ENCODE measurements at places on chromosomes 1 and 21.

DNA sequence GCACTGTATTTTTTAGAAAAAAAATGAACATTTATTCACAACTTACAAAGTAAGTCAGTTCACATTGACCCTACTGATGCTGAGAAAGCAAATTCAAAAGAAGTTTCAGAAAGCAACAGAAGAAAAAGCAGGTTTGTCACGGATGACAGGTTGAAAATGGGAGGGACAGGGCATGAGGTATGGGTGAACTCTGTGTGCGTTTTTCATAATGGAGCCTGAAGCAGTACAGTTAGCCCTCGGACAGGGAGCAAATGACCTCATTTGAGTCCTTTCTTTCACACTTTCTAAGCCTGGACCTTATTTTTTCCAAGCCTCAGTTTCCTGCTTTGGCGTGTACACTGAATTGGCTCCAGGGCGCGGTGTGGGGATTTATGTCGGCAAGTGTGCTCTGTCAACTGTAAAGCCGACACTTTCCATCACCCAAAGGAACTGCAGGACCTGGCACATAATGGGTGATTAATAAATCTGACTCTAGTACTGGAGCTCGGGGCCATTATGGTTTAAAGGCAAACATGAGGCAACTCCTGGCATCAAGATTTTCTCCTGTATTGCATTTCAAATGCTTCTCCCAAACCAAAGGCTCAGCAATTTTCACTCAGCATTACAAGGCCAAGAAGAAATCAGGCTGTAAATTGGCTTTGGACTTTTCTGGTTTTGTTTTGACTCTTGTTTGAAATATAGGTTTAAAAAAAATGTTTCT is 345.5 kb upstream of the DUSP10 start:
- no peak for DNase-seq

- DNase-seq: no peak
Observed at GRCh38 chr1:11943619-11944018, 9.1 kb downstream of the PLOD1 start.

DNA sequence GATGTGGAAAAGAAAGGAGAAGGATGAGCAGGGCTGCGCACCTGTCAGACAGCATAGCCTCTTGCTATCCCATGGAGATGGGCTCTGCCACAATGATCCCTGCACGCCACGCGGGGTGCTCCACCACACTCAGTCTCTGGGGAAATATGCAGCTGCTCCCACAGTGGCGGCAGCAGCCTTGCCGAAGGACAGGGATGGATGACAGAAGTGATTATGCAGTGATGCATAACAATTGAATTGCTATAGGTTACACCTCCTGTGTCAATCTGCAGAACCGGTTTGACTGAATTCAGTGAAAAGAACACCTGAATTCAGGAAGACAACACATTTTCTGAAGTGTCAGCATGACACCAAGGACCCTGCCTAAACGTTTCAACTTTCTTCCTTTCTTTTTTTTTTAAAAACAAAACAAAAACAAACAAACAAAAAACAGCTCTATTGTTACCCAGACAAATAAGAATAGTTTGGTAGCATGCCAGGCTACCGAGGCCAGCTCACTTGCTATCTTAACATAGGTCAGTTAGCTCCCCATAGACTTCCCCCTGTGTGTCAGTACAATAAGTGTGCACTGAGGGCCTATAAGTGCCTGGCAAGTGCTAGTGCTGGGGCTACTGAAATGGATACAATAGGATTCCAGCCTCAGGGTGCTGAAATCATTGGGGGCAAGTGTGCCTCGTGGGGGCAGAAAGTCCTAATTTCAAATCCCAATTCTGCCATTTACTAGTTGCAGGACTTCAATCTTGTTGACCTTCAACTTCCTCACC is 127.6 kb upstream of the LMO4 start:
- DNase-seq: no peak

GRCh38 chr1:12486401-12487005 is 131.5 kb downstream of the DHRS3 start:
- no peak for DNase-seq

DNA sequence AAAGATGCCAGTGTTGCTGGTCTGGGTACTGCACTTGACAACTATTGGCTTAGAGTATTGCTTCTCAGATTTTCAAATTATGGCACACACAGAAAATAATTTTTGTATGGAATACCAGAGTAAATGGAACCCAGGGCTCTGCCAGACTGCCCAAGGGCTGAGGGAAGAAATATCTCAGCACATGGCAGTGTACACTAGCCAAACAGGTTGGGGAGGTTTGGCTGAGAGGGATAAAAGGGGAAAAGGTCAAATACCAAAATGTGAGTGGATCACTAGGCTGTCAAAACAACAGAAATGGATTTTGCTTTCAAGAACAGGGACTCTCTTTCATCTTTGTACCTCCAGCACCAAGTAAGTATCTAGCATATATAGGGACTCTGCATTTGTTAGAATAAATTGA is 3.0 kb upstream of the RGS8 start:
- DNase-seq: no peak

- DNase-seq: no peak
Observed at GRCh38 chr1:51293898-51294515, 36.4 kb downstream of the TTC39A start.

- no peak for DNase-seq
Observed at GRCh38 chr1:91708691-91709090, 177.3 kb downstream of the TGFBR3 start.

DNA sequence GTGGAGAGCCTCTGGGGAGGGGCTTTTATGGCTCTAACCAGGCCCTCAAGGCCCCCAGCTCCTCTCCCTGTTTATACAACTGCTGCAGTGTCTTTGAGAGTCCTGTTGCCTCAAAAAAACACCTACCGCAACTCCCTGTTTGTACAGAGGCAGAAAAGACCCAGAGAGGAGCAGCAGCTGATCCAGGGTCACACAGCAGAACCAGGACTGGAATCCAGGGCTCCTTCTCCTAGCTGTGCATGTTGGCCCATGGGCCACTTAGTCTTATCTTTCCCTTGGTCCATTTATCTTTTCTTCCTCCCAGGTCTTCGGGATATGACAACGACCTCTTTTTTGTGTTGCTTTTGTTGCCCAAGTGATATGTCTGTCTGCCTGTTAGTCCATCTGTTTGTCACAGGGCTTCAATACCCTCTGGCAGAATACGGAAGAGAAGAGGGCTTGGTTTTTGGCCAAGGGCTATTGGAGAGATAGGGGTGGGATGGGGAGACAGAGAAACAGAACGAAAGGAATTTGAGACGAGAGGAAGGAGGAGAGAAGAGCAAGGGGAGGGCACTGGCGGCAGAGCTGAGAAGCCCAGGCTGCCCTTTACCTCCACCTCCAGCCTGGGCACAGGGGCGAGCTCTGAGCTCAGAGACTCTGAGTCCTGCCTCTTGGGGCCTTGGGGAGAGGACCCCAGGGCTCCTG is 33.5 kb upstream of the WASF2 start:
- no peak for DNase-seq

GRCh38 chr1:191977874-191978506 is 180.3 kb upstream of the RGS18 start:
- DNase-seq: no peak

DNA sequence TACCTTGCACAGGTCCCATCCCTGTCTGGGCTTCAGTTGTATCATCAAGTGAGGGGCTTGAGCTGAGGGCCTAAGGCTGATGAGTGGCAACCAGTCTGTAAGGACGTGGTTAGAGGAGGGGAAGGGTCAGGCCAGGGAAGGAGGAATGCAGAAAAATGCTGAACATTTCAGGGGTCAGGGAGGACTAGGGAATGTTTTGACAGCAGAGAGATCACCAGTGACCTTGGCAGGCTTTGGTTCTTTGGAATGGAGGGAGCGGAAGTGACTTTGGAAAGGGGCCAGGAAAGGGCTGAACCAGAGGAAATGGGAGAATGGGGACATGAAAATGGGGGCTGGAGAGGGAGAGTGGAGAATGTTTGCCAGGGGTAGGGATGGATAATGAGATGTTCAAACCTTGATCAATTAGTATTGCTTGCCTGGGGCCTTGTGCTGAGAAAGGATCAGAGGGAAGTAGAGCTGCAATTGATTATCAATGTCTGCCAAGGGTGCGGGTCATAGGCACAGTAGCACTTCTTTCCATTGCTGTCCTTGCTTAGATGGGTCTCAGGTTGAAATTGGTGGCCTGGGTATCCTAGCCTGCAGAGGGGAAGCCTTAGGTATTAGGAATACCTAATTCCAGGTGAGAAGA is 7.4 kb downstream of the LDLRAP1 start:
- no peak for DNase-seq

DNA sequence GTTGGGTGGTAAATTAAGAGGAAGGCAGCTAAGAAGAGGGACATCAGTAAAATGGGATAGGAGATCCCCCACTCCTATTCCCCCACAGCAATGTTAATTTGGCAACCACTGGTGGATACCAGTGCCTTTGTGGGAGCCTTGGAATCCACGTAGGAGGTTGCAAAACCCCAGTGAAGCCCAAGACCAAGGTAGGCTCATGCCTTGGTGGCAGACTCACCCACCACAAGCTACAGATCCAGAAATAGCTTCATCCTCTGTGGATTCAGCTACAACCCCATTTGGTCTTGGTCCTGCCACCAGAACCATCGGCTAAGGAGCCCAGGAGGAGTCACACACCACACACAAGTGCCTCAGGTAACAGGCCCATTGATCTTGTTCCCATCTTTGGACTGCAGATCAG is 21.0 kb downstream of the VTCN1 start:
- DNase-seq: no peak

DNA sequence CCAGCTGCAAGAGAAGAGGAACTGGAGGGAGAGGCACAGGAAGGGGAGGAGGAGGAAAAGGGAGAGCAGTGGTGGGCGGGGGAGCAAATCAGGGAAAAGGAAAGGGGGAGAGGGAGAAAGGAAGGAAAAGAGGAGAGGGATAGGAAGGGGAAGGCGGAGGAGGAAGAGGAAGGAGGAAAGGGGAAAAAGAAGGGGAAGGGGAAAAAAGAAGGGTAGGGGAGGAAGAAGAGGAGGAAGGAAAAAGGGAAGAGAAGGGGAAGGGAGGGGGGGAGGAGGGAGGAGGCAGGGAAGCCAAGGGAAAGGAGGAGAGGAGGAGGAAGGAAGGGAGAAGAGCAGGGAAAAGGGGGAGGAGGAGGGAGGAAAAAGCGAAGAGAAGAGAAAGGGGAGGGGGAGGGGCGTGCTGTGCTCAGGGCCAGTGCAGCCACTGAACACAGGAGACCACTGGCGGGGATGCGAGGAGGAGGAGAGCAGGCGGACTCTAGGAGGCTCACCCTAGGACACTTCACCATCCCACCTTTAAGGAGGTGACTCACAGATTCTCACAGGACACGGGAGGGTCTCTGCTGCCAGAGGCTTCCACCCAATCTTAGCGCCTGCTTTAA is 33.1 kb downstream of the PGBD5 start:
- no peak for DNase-seq

DNA sequence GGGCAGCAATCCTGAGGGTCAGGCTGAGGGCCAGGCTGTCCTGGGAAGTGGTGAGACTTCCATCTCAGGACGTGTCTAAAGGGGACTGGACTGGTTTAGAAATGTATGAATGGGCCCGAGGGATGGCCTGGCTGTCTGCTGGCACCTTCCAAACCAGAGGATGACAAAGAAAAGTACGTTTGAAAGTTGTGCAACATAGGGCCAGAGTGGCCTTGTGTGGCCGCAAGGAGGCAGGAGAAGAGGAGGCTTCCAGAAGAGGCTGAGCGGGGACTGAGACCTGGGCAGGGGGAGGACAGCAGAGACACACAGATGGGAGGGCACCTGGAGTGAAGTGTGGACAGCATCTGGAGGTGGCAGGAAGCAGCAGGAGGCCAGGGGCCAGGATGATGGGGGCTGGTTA is 2.6 kb upstream of the SYTL1 start:
- no peak for DNase-seq

GRCh38 chr1:236845830-236846229 is 50.7 kb downstream of the MTR start:
- DNase-seq: no peak

GRCh38 chr1:179082333-179082998 is 596 bp downstream of the TOR3A start:
- DNase-seq: peak; percentile 36

- no peak for DNase-seq
Observed at GRCh38 chr1:53626616-53627015, 112.3 kb downstream of the GLIS1 start.

GRCh38 chr1:112960384-112960783 is 4.4 kb upstream of the SLC16A1 start:
- DNase-seq: no peak

- no peak for DNase-seq
Observed at GRCh38 chr1:94438692-94439276, 20.6 kb downstream of the ABCD3 start.

DNA sequence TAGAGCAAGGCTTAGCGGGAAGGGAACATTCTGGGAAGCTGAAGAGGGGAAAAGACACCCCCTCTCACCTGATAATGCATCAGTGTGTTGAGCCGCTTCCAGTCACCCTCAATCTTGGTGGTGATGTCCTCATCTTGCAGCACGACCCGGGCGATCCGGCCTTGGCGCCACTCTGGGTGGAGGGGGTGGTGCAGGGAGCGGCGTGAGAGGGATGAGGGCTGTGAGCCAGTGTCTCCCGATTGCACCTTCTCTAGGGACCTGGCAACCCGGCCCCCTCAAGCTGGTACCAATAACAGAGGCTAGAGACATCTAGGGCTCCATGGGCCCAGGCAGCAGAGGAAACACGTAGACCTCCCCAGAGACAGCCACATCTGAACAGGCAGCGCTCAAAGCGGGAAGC is 127.4 kb upstream of the CD34 start:
- no peak for DNase-seq

GRCh38 chr1:21633992-21634805 is 35.0 kb downstream of the RAP1GAP start:
- DNase-seq: no peak

DNA sequence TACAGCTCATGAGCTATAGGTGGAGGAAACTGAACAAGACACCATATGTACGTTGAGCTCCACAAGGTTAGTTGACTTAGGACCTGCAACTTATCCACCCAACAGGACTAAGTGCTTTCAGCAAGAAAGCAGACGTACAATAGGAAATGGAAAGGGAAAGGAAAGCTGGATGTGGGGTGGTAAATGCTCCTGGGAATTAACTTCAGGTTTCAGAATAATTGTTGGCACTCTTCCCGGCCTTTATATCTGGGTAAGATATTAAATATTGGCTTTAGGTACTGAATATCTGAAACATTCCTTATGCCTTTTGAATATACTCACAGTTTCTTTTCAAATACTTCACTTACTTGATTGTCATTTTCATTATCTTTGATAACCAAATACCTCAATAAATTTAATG is 36.3 kb downstream of the GLMN start:
- no peak for DNase-seq

- peak; percentile 9 for DNase-seq
Observed at GRCh38 chr1:82934074-82934473, 1064.9 kb downstream of the TTLL7 start.

Data from C1 segment of cervical spinal cord (tissue), 14 donors.